ENCODE measurements at places on chromosomes 3 and 15.

DNA sequence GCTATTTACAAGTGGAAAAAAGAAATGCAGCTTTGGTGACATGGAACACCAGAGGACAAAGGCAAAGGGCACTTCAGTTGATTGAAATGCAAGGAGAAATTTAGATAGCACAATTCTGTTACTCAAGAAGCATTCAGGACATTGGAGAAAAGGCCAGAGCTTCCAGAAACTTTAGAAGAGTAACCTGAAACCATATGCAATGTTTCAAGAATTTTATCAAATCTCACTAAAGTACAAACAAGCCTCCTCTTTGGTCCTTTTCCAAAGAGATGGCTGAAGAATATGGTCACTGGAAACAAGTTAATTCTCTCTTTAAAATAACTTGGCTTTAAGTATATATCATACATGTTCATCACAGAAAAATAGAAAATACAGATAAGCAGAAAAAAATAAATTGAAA, 14.6 kb upstream of the LMOD3 start:
- no peak for DNase-seq

DNA sequence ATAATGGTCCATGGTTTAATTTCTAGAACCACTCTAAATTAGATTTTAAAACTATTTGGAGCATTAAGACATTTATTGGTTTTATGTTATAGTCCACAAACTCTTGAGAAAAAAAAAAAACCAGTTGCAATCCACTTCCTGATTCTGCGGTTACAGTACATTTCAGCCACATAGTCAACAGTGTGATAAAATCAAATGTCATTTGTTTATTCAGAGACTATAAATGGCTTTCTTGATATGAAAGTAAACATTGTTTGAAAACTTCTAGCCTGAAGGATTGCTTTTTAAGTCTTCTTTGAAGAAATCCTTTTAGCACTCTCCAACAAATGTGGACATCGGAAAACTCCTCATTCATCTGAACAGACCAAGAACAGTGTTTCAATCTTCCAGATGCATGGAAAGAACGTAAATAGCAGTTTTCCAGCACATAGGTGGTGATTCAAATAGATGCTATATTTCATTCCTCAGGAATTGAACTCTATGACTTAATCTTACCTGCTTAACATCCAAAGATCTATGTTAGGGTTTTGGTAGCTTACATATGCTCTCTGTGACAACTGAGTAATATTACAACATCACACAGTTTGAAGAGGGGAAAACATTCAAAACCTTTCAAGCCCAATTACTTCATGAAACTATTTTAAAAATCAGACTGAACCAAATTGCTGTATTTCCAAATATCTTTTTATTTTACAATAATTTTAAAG, 87.8 kb upstream of the UBE2E2 start:
- peak; percentile 8 for DNase-seq

DNA sequence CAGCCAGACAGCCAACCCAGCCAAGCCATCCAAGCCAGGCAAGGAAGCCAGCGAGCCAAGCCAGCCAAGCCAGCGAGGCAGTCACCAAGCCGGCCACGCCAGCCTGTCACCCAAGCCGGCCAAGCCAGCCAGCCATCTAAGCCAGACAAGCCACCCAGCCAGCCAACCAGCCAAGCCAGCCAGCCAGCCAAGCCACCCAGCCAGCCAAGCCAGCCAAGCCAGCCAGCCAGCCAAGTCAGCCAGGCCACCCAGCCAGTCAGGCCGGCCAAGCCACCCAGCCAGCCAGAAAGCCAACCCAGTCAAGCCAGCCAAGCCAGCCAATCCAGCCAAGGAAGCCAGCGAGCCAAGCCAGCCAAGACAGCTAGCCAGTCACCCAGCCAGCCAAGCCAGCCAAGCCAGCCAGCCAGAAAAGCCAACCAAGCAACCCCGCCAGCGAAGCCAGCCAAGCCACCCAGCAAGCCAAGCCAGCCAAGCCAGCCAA, 201.2 kb downstream of the GOLGA6L6 start:
- DNase-seq: no peak

GRCh38 chr3:194204042-194204987, 68.4 kb downstream of the HES1 start:
- no peak for DNase-seq

Data from GF-D8 (cell line).